Activated T-helper 2 cell treated with anti-CD3 and anti-CD28 coated beads, Interferon-gamma antibody, Interleukin-2, Interleukin-4, amounts not matched to agents 10 μg/mL and 5 μg/mL and 100 μg/mL, durations not matched to agents 14 hours and 24 hours and 36 hours (primary cell): ENCODE measurements at places on chromosomes 2 and 18. TPM values are rescaled to one million over a fixed set of nuclear protein-coding genes. Genes with fewer than 3 reads are reported as not detected.

DNA sequence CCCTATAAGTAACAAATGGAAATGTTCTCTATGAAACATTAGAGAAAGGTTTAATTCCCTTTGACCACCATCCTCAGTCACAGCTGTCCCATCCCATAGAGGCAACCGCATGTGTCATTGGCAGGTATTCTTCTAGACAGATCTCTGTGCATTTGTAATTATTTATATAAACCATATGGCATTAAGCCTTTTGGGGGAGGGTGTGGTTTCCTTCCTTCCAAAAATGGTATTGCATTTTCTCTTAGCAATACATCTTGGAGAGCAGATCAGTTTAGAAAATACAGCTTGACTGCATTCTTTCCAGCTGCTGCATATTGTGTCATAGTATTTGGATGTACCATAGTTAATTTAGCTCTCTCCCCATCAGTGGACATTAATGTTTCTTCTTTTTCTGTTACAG, 57.7 kb downstream of the LCLAT1 start:
- peaks cover 33% of the 10 kb centered on the region for H3K36me3 ChIP-seq
- H3K4me3 ChIP-seq, result no peak overlapping the region
- H3K27me3 ChIP-seq, result no peaks in the 10 kb centered on the region
- H3K27ac ChIP-seq, result no peak overlapping the region

GRCh38 chr2:145851730-145852129, 1331.8 kb upstream of the ZEB2 start:
- no peak overlapping the region for H3K4me3 ChIP-seq
- H3K36me3 ChIP-seq, result no peaks in the 10 kb centered on the region
- H3K27me3 ChIP-seq, result no peaks in the 10 kb centered on the region

DNA sequence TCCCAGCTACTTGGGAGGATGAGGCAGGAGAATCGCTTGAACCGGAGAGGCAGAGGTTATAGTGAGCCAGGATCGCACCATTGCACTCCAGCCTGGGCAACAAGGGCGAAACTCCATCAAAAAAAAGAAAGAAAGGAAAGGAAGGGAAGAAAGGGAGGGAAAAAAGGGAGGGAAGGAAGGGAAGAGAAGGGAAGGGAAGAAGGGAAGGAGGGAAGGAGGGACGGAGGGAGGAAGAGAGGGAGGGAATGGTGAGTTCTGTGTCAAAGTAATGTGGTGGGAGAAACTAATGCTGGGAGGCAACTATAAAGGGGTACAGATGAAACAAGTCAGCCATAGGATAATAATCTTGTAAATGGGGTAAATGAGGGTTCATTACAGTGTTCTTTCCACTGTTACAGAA, 45.7 kb downstream of the MEMO1 start:
- no peak overlapping the region for H3K4me3 ChIP-seq
- H3K36me3 ChIP-seq, result peaks cover 4% of the 10 kb centered on the region
- H3K27me3 ChIP-seq, result no peaks in the 10 kb centered on the region
- H3K4me1 ChIP-seq, result peaks cover 25% of the 10 kb centered on the region

DNA sequence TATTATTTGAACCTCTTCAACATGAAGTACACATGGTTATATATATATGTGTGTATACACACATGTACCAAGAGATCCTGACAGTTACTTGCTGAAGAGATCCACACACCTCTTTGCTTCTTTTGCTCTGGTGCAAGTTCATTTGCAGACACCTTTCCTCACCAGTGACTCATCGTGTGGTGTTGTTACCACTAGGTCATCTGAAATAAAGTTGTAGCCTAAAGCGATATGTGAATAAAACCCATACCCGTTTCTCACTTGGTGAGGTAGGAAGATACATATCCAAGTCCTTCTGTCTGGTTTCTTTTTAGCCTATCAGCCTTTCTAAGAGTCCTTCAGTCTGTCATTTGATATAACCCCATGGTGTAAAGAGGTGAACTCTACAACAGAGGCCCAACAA, 379.4 kb upstream of the RAB12 start:
- no peaks in the 10 kb centered on the region for H3K36me3 ChIP-seq
- DNase-seq, result no peak
- no peak overlapping the region for H3K4me3 ChIP-seq
- H3K27me3 ChIP-seq, result no peaks in the 10 kb centered on the region
- no peak overlapping the region for H3K27ac ChIP-seq

- no peak overlapping the region for H3K4me3 ChIP-seq
- no peaks in the 10 kb centered on the region for H3K36me3 ChIP-seq
- peaks cover 4% of the 10 kb centered on the region for H3K4me1 ChIP-seq
Observed at GRCh38 chr2:84613082-84613481, 96.8 kb downstream of the DNAH6 start.

- no peaks in the 10 kb centered on the region for H3K36me3 ChIP-seq
- H3K4me3 ChIP-seq, result no peak overlapping the region
- no peak for DNase-seq
- no peak overlapping the region for H3K27ac ChIP-seq
Observed at GRCh38 chr2:235514627-235515363, 21.0 kb downstream of the AGAP1 start.

Gene ZAP70
- 231 and 234 TPM in 2 replicates for total RNA-seq
